CD4-positive, alpha-beta T cell treated with Interleukin-17A for 1 hour (primary cell): ENCODE measurements at places on chromosomes 11 and 22.

- DNase-seq, result no peak
These were observed 58.1 kb upstream of the FAM181B start for GRCh38 chr11:82791779-82792178.

DNA sequence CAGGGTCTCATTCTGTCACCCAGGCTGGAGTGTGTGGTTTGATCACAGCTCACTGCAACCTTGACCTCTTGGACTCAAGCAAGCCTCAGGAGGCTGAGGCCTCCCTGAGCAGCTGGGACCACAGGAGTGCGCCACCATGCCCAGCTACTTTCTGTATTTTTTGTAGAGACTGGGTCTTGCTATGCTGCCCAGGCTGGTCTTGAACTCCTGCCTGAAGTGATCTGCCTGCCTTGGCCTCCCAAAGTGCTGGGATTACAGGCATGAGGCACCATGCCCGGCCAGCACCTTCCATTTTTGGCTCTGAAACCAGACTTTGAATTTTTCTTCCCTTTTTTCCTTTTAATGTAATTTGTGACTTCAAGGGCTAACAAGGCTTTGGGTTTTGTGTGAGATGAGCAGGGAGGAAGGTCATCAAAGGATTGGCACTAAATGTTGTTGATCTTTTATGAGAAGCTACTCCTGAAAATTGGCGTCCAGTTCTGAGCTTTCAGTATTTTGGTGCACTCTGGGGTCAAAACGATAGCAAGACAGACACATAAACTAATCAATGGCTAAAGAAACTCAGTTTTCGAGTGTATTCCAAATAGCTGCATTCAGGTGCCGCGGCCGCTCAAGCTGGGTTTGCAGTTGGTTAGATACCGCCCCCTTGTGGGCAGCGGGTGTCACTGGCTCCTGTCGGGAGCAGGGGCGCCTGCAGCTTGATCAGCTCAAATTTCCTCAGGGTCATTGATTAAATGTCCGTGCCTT lies 51.9 kb upstream of the CLMP start:
- peak; percentile 80 for DNase-seq

- DNase-seq, result no peak
These were observed 85.2 kb upstream of the GRAMD1B start for GRCh38 chr11:123344790-123345357.

GRCh38 chr22:39255449-39256185 lies 10.8 kb upstream of the PDGFB start:
- no peak for DNase-seq

- no peak for DNase-seq
These were observed 23.6 kb downstream of the NNMT start for GRCh38 chr11:114319716-114320328.

DNA sequence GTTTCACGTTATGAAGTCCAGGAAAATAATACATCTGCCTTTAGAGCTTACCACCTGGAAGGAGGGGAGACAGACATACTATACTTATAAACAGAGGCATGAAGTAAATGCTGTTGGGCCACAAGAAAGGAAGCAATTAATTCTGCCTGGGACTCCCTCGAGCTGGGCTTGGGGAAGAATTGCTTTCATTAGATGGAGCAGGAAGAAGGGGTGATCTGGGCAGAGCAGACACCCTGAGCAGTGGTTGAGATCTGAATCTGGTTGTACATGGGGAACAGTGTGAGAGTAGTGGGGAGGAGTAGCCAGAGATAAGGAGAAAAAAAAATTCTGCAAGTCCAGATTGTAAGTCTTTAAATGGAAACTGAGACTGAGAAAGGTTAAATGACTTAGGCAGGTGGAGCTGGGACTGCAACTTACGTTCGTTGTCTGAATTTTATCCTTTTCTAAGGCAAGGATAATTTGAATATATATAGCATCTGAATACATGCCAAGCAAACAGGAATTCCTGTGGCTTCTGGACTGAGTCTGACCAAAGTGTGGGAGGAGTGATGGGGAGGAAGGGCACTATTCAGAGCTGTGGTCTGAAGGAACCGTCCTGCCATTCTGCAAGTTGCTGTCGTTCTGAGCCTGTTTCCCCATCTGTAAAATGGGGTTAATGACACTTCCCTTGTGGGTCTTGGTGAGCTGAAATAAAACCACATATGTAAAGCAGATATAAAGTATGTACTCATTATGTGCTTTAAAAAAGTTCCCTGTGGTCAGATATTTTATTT lies 7.9 kb downstream of the NCAM1 start:
- DNase-seq, result no peak

DNA sequence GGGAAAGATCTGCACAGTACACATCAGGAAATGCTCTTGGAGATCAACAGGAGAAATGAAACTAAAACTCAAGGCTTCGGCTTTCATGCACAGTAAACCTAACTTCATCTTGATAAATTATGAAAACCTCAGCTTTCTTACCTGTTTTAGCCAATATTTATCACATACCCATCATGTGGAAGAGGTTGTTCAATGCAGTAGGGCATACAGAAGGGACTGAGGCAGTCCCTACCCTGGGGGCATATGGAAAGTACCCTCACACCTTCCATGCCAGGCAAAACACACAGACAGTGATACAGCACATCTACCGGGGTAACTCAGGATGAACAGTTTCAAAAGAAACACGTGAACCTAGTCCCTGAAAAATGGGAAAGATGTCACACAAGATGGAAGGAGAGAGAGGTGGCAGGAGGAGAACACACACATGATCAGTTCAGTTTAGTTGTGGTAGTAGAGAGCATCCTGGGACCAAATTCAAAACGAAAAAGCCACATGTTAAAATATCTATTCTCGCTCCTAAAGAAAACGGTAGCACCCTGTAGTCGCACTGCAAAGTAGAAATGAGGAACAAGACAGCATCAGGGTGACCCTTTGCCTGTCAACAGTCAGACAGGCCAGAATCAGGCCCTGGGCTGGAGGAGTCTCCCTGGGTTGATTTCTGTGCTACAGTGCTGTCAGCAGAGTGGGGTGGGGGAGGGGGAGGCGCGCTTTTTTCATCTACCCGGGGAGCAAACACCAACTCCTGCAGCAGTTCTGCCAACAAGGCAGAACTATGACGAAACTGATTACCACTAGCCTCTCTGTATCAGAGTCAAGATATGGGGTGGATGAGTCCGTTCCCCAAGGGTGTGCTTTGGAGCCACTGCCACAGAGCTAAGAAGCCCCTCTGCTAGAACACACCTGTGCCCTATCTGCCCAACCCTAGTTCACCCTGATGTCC lies 1.3 kb downstream of the HIRA start:
- peak; percentile 55 for DNase-seq

- no peak for DNase-seq
These were observed 94.2 kb upstream of the CADM1 start for GRCh38 chr11:115598257-115598901.

- DNase-seq, result no peak
These were observed 47.5 kb upstream of the GRAMD1B start for GRCh38 chr11:123382555-123383074.

- DNase-seq, result no peak
These were observed 13.4 kb upstream of the NECTIN1 start for GRCh38 chr11:119742263-119742861.

- no peak for DNase-seq
These were observed 12.7 kb downstream of the SREBF2 start for GRCh38 chr22:41845380-41846267.

GRCh38 chr11:61800331-61801281 lies 7.9 kb downstream of the FEN1 start:
- DNase-seq, result no peak

- no peak for DNase-seq
These were observed 23.5 kb downstream of the LARGE1 start for GRCh38 chr22:33896575-33897447.

DNA sequence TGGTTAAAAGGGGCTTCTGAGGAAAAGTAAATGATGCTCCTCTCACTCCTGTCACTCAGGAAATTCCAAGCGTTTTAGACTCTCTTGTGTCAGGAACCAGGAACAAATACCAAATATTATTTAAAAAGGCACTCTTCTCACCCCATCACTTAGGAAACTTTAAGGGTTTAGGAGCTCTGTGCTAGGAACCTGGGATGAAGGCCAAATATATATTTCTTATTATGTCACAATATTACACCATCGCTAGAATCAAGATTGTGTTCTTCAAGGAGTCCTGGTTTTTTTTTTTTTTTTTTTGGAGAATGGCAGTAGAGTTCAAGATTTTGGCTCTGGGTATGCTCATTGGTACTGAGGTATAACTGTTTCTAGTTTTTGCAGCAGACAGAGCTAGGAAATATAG lies 79.0 kb upstream of the HEPHL1 start:
- DNase-seq, result no peak

- DNase-seq, result peak; percentile 60
These were observed 781 bp downstream of the SIDT2 start for GRCh38 chr11:117179048-117179999.

DNA sequence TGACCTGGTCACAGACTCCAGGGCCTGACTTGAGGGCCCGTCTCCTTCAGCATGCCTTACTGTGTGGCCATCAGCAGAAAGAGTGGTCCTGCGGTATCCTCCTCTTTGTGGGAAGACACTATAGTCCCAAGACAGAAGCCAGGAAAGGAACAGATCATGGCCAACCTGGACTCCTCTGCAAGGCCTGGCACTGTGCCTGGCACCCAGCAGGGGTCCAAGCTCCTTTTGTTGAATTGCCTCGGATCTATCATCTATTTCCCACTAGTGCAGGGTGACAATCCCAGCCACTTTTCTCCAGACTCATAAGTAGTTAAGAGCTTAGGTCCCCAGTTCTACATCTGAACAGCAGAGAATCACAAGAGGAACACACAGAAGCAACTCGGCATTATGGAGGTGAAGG lies 27.0 kb downstream of the DSCAML1 start:
- DNase-seq, result no peak

DNA sequence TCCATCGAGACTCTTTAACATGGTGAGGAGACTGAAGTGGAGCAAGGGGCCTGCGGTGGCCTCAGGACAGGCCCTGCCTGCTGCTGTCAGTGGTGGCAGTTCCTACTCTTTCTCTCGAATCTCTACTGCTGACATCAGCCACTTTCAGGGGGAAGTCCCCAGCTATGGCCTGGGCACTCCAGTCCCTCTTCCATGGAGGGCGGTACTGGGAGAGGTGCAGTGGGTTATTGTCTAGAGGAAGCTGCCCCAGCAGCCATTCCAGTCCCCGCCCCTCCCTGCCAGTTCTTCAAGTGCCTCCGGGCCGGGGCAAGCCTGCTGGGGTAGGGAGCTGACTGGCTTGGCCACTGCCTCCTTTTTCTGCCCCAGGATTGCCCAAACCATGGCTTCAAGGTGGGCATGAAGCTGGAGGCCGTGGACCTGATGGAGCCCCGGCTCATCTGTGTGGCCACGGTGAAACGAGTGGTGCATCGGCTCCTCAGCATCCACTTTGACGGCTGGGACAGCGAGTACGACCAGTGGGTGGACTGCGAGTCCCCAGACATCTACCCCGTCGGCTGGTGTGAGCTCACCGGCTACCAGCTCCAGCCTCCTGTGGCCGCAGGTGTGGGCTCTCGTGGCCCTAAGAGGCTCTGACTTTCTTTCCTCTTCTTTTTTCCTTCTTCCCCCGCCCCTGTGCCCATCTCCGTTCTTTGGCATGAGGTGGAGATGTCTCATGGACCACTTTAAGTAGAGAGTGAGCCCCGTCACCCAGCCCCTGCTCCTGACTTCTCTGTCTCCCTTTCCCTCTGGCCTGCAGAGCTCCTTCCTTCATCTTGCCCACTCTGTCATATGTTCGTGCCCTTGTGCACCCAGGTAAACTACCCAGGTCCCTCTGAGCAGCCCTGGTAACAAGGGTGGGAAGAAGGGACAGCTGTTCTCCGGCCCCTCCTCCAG lies 13.7 kb downstream of the CHADL start:
- no peak for DNase-seq

GRCh38 chr22:44133901-44134571 lies 46.7 kb upstream of the PARVG start:
- no peak for DNase-seq

DNA sequence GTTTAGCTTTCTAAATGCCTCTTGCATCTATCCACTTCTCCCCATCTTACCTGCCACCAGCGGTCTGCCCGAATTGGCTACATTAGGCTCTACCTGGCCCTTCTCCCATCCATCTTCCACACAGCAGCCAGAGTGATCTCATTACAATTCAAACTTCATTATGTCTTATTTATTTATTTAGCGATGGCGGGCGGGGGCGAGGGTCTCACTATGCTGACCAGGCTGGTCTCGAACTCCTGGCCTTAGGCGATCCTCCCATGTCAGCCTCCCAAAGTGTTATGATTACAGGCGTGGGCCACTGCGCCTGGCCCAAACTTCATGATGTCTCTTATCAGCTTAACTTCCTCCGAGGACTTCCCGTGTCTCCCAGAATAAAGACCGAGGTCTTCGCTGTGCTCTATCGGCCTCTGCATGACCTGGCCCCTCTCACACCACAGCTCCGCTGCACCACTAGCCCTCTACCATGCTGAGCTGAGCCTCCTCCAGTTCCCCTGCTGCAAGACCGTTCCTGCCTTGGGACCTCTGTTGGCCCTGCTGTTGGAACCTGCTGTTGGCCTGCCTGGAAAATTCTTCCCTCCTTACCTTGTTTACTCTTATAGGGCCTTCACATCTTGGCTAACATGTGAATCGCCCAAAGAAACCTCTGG lies 870 bp upstream of the CTTN start:
- DNase-seq, result no peak

DNA sequence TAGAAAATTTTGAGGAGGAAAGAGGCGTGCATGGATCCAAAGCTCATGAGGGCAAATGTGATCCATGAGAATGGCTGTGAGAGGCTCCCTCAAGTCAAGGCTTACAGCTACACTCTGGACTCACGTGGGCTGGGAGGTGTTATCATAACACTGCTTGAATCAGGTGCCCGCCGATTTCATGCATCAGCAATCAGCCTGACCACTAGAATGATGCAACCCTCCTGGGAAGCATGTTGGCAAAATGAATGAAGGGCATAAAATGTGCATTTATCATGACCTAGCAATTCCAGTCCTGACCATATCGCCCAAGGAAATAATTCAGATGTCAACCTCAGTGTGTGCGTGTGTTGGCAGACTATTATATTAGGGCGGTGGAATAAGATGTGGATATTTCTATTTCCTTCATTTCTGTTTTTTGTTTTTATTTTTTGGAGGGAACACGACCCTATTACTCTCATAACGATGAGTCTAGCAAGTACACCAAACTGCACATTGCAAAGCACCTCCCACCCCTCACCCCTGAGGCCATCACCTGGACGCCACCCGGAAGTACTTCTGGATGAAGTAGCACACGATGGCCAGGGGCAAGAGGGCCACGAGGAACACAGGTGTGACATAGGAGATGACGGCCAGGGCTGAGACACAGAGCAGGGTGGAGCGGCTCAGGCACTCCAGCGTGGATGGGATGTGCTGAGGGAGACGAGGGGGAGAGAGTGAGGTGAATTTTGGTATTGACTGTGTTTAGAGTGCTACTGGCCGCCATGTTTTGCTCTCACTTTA lies 15.7 kb upstream of the KCNJ11 start:
- no peak for DNase-seq

DNA sequence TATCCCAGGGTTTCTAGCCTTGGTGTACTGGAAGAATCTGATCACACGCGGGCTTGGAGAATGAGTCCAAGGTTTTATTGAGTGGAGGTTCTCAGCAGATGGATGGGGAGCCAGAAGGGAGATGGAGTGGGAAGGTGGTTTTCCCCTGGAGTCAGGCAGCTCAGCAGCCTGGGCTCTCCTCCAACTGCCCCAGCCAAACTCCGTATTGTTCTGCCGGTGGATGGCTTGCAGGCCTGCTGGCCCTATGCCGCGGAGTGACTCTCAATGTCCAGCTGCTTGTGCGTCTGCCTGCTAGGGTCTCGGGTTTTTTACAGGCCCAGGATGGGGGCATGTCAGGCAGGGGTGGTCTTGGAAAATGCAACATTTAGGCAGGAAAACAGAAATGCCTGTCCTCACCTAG lies 162.4 kb upstream of the LMO1 start:
- DNase-seq, result no peak

- DNase-seq, result peak; percentile 14
These were observed 7.3 kb downstream of the SLC15A3 start for GRCh38 chr11:60944490-60945294.
